ENCODE measurements at places on chromosomes 4 and X.

DNA sequence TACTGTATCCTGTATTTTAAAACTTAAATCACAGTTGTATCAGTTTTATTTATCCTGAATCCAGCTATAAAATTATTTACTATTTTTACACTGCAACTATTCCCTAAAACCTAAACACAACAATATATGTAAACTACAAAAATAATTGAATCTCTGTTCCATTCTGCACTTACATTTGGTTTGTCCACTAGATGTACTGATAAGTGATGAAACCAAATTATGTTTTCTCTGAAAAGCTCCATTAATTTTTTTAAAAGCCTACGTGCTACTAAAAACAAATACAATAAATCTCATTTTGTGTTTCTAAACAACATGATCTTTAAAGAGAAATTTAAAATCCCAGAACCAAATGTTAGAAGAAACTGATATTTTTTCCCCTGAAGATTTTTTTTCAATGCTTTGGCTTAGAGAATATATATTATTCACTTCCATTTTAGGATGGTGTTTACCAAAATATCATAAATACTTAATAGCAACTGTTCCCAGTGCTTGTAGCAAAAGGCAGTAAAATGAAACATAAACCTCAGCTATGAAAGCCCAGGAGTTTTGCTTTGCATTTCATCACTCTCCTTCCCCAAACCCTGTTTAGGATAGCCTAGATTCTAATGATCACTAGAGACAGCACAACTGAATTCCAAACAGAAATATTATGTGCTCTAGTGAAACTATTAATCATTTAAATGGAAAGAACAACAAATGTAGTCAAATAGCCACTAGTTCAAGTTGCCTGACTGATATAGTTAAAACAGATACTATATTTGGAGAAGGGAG, 19.7 kb downstream of the ANTXR2 start:
- no peak for DNase-seq

DNA sequence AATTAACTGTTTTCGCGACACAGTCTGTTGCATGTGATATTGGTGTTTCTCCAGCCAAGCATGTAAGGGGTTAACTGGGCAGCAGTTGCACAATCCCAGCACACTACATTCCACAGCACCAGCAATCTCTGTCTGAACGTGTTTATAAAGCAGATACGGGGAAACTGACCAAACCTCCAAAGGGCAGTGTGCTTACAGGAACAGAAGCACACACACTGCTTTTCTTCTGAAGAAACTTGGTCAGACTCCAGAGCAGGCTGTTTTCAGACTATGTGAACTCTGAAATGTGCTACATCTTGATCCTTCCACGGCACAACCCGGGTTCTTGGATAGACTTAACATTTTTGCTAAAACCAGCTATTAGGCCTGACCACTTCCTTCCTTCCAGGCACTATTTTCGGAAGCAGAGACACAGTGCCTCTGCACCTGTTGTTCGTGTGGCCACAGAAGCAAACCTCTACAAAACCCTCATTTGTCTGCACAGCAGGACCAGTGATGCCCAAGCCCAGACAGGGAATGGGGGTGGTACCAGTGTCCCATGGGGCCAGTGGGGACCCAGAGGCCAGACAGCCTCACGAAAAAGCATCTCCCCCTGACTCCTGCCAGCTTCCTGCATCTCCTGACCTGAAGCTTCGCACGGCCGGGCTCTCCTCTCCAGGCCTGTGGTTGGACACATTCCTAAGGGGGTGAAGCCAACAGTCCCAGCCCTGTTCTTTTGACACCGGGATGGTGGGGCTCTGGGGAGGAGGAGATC, 90.1 kb downstream of the IRF2 start:
- no peak for DNase-seq

DNA sequence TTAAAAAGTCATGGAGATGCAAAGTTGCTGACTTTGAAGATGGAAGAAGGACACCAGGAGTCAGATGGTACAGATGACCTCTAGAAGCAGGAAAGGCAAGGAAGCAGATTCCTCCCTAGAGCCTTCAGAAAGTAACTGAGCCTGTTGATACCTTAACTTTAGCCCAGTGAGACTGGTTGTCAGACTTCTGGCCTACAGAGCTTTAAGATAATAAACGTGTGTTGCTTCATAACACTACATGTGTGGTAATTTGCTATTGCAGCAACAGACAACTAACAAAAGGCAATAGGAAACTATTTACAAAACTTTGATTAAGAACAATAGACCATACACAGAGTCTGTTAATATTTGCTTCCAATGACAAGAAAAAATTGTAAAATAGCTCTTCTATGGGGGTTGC, 102.0 kb upstream of the USP38 start:
- no peak for DNase-seq

GRCh38 chr4:106868381-106869035, 167.6 kb downstream of the DKK2 start:
- DNase-seq = no peak

DNA sequence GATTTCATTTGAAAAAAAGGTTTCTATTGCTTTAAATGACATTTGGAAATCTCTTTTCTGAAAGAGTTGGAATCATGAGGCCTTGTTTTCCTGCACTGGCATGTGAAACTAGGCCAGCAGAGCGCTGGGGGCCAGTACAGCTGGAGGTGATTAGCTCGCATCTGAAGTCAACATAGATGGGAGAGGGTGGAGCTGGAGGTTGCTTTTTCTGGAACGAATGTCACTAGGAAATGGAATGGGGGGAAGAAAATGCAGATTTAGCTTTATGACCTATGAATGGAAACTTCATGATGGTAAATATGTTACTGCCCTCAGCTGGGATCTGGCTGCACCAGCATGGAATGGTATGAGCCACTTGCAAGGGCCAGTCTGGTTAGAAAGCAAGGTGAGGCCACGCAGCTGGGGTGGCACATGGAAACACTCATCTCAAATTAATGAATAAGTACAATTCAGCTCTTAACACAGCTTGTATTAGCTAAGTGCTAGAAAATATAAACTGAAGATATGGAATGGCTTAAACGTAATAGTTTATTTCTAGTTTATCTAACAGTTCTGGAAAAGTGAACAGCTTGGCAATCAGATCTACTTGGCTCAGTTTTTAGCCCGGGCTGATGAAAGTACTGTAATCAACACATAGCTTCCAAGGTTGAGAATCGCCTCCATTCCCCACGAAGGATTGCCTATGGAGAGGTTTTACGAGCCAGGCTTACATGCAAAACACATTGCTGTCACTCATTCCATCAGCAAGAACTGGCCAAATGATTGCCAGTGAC, 32.5 kb downstream of the SLC10A6 start:
- DNase-seq = no peak

Data from activated CD8-positive, alpha-beta memory T cell treated with anti-CD3 and anti-CD28 coated beads for 4 hours (primary cell).